RWPE2 (cell line): ENCODE measurements at places on chromosomes 3 and 15.

DNA sequence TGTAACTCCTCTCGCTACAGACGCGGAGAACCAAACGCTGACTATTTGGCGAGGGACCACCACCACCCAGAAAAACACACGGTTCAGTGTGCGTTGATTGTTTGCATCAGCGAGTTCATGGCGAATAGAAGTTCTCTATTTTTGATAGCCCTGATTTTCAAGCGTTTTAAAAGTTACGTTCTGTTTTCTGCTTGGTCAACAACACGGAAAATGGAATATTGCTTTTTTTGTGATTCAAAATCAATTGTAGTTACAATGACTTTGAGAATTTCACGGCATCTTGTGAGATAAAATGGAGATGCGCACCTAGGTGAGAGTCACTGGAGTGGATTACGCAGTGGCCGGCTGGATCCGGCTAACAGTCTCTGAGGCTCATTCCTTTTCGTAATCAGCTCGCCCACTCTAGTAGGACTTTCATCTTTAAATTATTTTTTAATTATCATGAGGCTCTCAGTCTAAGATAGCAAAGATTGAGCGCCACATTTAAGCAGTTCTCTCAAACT lies 54.8 kb downstream of the CCDC54 start:
- no peak for DNase-seq

DNA sequence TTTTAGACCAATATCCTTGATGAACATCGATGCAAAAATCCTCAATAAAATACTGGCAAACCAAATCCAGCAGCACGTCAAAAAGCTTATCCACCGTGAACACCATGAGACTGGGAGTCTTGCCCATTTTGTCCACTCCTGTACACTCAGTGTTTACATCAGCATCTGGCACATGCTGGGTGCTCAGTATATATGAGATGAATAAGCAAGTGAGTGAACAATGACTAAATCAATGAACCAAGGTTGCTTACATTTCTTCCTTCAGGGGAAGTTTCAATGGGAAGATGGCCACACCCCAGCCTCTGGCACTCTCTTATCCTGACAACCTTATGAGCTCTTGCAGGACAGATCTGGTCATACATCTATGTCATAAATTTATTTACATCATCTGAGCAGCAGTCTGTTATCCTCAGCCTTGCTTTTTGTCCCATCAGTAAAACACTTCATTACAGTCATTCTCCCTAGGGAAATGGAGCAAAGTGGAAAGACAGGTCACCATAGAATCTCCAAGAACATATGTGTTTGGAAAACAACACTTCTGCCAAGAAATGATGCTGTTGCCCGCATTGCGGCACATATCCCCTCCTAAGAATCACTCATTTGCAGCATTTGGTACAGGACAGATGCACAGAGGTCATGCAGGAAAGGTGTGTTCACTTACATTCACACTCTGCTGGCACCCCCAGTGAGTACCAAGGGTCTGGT lies 171.8 kb upstream of the EIF1B start:
- no peak for DNase-seq

DNA sequence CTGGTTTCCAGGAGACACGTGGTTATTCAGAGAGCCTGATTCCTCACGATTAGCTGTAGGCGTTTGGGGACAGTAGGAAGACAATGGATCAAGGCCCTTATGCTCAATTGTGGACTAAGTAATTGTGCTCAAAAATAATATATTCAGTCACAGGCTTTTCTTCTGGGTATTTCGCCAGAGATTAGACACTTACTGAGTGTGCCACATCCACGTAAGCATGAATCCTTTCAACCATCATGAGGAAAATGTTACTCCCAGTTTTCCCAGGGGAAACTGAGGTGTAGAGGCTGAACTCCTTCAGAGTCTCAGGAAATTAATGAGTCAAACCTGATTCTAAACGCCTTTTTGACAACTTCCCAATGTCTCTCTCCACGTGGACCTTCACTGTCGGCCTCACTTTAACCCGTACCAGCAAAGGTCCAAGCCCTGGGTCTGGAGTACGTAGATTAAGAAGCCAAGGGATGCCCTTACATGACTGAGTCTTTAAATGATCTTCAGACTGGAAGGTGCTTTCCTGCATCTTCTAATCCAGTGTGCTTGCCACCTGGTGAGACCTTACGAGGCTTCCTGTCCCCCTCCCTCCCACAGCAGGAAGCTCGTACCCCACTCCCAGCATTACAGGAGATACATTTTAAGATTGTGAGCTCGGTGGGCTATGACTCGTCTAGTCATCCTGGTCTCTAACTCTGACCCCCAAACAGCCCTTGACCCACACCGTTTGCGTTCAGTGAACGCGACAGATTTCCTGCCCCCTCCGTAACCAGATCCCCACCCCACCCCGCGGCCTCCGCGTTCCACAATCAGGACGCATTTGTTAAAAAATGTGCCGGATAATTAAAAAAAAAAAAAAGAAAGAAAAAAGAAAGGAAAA lies 1.7 kb downstream of the PKM start:
- no peak for DNase-seq

GRCh38 chr3:160827516-160827915 lies 71.5 kb downstream of the PPM1L start:
- DNase-seq: no peak
